ENCODE measurements at places on chromosomes 3 and 15. TPM values are rescaled to one million over a fixed set of nuclear protein-coding genes. Genes with fewer than 3 reads are reported as not detected.

DNA sequence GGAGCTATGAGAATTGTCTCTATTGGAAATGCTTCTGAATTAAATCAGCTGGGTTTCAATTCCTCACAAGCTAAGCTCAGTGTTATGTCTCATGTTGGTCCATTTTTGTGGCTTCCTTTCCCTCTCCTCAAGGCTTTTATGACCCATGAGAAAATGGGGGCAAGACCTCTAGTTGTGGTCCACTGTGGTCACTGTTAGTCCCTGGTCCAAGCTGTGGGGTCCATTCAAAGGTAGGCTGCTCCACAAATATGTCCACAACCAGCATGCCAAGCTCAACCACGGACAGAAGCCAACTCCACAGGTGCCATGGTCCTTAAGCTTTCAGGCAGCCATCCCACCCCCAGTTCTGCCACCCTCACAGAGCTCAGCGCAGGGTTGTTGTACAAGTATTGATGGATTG is 14.9 kb upstream of the TPM1 start:
- DNase-seq, result no peak

GRCh38 chr3:25573386-25574171 is 91.1 kb downstream of the TOP2B start:
- DNase-seq, result no peak

DNA sequence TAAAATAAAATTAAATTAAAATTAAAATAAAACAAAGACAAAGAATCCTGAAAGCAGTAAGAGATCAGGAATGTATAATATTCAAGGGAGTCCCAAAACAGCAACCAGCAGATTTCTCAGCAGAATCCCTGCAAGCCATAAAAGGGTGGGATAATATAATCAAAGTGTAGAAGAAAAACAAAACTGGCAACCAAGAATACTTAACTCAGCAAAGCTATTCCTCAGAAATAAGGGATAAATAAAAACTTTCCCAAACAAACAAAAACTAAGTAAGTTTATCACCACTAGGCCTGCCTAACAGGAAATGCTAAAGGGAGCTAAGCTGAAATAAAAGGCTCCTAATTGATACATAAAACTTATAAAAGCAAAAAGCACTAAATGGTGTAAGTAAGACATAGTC is 29.8 kb downstream of the THBS1 start:
- no peak for DNase-seq

- DNase-seq, result no peak
Observed at GRCh38 chr3:25537516-25537915, 109.5 kb downstream of the RARB start.

DNA sequence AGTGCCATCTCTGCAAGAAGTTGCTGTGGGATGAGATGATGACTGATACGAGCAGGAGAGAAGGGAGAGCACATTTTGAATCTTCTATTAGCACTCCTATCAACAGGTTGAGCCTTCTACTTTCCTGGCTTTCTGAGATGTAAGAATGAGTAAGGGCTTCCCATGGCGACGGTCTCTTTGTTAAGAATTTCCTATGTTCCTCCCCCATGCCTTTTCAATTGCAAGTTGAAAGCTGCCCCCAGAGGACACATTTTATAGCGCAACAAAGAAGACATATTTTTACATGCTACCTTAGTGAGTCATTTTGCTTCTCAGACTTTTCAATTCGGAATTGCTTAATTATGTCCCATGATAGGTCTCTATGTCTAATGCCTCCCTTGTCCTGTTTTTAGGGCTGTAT is 71.3 kb upstream of the LRTM1 start:
- no peak for DNase-seq

DNA sequence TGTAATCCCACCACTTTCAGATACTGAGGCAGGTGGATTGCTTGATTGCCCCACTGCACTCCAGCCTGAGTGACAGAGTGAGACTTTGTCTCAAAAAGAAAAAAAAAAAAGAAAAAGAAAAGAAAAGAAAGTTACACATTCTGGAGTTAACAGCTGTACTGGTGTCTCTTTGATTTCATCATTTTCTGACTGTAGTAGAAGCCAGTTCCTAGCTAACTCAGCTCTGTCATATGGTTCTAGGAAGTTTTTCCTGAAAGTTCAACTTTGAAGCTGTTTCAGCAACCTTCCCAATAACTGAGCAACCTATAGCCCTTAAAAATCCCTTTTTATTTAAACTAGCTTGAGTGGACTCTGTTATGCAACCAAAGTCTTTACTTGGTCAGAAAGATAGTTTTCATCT is 104.6 kb upstream of the STRIT1 start:
- DNase-seq, result no peak

GRCh38 chr3:61948699-61949305 is 387.4 kb downstream of the PTPRG start:
- DNase-seq, result no peak

DNA sequence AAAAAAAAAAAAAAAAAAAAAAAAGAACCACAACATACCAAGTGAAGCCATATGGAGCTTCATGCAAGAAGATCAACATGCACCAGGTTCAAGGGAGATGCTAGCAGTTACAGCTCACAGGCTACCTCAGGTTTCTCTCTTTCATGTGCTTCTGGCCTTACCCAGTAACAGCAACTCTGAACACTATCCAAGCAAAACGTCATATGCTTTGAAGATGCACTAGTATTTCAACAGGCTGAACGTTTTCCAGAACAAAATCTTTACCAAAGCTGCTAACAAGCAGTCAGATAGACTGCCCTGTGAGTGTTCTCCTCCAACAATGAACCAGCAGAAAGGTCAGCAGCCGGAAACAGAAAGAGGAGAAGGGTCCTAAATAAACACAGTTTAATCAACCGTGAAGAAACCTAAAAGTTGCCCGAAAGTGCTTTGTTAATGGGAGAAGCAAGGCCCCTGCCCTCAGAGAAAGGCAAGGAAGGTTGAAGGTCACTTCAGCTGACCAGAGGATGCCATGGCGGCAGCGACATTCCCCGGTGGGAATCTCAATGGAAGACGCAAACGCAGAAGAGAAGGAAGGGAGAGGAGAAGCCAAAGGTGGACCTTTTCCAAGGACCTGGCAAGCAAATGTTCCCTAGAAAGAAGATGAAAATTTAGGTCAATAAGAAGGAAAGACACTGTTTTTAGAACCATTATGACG is 80.1 kb downstream of the CCNL1 start:
- DNase-seq, result no peak

DNA sequence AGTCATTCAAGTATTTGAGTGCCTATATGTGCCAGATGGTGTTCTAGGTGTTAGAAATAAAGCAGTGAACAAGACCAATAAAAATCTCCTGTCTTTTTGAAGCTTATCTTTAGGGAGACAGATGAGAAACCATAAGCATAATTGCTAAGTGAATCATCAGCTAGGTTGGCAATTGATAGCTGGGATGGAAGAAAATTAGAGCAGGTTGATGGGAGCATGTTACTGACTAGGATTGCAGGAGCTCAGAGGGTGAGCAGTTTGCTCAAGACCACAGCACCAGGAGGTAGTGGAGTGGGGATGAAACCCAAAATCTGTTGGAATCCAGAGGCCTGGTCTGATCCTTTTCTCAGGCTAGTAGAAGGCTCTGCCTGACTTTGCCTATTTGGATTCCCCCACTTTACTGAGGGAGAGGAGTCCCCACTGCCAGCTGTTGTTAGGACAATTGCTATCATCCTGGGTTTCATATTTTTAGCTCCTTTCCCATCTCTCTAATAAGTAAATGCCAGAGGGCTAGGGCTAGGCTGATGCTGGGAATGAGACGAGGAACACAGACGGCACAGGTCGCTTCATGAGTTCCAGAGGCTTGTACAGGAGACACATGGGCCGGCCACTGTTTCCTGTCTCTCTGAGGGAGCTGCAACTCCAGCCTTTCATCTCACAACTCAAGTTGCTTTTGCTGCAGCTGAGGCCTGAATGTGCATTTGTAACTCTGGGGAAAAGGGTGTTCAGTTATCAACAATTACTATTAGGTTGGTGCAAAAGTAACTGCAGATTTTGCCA is 102.9 kb downstream of the CACNA1D start:
- no peak for DNase-seq

GRCh38 chr3:32420126-32421038 is 28.7 kb downstream of the CMTM7 start:
- no peak for DNase-seq

GRCh38 chr3:64179249-64179648 is 46.0 kb downstream of the PRICKLE2 start:
- no peak for DNase-seq

- no peak for DNase-seq
Observed at GRCh38 chr3:44920081-44920480, 45.7 kb downstream of the TGM4 start.

- no peak for DNase-seq
Observed at GRCh38 chr3:89000886-89001285, 106.5 kb upstream of the EPHA3 start.

GRCh38 chr15:34994925-34995324 is 6.8 kb upstream of the ZNF770 start:
- DNase-seq, result no peak

GRCh38 chr15:72147418-72147817 is 29.2 kb downstream of the SENP8 start:
- no peak for DNase-seq

DNA sequence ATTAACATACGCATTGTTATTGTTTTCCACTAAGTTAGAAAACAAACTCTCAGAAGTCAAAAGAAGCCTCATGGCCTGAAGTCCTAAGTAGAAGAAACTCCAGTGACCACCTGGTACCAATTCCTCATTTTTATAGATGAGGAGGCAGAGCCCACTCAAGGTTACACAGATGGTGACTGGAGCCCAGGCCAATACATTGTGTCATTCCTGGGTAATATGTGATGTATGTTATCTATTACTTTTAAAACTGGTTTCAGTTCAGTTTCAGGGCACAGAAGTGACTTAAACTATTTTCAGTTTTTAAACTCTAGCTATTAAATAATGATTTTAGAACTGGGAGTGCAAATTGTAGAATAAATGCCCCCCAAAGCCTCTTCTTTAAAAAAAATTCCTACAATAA is 66.7 kb upstream of the STXBP5L start:
- DNase-seq, result no peak

DNA sequence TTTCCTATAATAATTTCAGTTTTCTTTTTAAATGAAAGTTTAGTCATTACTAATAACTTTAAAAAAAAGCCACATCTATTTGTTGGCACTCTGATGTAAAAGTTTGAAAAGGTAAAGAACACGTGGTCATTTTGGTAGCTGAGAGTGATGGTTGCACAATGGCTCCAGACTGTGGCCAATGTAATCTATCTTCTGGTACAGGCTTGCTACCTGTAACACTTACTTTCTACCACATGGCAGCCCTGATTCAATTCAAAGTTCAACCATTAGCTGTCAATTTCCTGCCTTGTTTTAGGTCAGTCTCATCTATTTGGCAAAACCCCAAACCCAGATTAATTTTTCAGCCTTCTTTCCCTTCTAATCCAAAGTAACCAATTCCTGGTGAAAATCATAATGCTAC is 126.1 kb downstream of the TUSC7 start:
- DNase-seq, result no peak

- DNase-seq, result no peak
Observed at GRCh38 chr3:28850186-28850585, 430.7 kb upstream of the RBMS3 start.

DNA sequence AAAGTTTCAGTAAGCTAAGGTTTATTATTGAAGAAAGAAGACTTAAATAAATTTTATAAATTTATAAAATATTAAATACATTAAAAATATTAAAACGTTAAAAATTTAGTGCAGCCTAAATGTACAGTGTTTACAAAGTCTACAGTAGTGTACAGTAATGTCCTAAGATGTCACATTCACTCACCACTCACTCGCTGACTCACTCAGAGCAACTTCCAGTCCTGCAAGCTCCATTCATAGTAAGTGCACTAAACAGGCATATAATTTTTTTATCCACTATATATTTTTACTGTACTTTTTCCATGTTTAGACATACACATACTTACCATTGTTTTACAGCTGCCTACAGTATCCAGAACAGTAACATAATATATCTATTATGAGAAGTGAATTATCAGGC is 51.5 kb downstream of the TJP1 start:
- DNase-seq, result no peak

GRCh38 chr3:141320399-141321108 is 47.8 kb upstream of the ZBTB38 start:
- DNase-seq, result no peak

- no peak for DNase-seq
Observed at GRCh38 chr3:153621953-153622352, 459.9 kb downstream of the RAP2B start.

DNA sequence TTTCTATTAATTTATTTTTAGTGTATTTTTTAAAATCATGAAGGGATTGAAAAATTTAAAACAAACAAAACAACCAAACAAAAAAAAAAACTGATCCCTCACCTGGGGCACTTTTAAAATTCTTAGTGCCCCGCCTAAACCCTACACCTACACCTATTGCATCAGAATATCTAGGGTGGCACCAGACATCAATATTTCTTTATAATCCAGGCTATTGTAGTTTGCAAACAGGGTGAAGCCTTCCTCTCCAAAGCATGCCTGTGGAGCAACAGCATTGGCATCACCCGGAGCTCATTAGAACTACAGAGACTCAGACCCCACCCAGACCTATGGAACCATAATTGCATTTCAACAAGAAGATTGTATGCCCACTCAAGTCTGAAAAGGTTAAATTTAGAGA is 54.9 kb upstream of the ACP3 start:
- no peak for DNase-seq

DNA sequence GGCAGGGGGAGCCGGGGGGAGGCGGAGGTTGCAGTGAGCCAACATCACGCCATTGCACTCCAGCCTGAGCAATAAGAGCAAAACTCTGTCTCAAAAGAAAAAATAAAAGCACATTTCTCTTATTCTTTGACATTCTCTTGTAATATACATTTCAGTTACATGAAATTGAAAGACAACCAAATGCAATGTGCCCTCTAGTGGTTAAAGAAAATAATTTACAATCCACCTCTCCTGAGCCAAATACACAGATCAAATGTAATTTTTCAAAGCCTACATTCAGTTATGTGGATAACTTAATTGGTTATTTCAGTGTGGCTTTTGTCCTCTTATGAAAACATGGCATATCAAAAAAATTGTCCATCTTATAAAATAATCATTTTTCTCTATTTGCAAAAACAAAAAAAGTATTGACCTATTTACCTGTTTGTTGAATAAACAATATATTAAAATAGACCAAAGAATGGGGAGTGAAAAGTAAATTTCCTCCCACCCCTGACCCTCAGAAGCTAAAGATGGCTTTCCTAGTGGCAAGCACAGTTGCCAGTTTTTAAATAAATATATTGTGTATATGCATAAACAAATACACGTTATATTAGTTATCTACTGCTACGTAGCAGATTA is 14.2 kb upstream of the U2SURP start:
- no peak for DNase-seq

FOXL2 gene
- total RNA-seq, result not detected

LSMEM2 gene
- not detected for total RNA-seq

PRSS50 gene
- not detected for total RNA-seq

CCK gene
- total RNA-seq, result not detected

WDR76 gene
- total RNA-seq, result 68.3 TPM

MME gene
- 0.17 TPM for total RNA-seq

BDH1 gene
- 114 TPM for total RNA-seq

NECTIN3 gene
- total RNA-seq, result 10.4 TPM

CEP70 gene
- 24.9 TPM for total RNA-seq

ERICH6 gene
- 0.23 TPM for total RNA-seq

ALG1L2 gene
- 1.8 TPM for total RNA-seq
